ENCODE measurements at places on chromosomes 16 and 17.

- DNase-seq: no peak
These were observed 13.2 kb downstream of the DGKE start for GRCh38 chr17:56847106-56847505.

GRCh38 chr17:76085731-76086366 is 6.9 kb downstream of the ZACN start:
- no peak for DNase-seq

DNA sequence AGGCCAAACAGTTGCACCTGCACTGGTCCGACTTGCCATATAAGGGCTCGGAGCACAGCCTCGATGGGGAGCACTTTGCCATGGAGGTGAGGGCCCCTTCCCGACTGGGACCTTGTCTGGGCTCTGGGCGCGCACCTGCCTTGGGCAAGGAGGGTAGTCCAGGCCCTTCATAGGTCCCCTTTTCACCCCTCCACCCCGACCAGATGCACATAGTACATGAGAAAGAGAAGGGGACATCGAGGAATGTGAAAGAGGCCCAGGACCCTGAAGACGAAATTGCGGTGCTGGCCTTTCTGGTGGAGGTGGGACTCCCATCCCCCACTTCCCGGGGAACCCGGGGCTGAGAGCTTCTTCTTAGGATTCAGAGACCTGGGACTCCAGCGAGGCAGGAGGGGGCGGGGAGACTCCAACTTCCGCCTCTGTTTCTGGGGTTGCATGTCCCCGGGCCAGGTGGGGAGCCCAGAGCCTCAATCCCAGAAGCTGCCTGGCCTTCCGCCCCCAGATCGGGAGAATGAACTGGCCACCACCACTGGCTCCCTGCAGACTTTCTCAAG is 7.8 kb downstream of the CA4 start:
- no peak for DNase-seq

DNA sequence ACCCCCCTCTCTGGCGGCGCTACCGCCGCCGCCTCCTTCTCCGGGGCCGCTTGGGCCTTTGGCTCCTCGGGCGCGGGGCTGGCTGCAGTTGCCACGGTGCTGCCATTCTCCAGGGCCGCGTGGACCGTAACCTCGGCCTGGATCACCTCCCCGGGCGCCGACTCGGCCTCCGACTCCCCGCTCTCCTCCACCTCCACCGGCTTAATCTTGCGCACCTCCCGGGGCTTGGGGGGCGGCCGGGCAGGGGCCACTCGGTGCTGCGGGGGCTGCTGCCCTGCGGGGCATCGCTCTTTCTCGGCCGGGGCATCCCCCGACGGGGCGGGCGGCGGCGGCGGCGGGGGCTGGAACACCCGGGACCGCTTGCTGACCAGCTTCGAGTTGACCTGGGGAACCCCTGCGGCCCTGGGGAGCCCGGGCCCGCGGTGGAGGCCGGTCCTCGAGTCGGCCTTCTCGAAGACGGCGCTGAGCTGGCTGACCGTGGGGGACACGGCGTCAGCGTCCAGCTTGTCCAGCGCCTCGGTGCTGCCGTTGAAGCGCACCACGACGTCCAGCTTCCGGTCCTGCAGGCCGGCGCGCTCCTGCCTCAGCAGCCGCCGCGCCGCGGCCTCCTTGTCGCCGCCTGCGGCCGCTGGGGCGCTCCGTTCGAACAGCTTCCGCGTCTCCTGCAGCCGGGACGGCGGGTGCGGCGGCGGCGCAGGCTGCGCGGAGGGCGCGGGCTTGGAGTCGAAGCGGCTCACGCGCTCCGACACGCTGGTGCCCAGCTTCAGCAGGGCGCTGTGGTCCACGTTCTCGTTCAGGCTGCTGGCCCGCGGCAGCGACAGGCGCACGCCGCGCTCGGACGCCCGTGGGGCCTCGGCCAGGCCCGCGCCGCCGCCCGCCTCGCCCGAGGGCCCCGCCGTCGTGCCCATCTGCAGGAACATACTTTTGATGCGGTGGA is 792 bp downstream of the PPP1R9B start:
- peak; percentile 40 for DNase-seq

GRCh38 chr17:17445925-17446665 is 30.7 kb upstream of the MED9 start:
- no peak for DNase-seq

DNA sequence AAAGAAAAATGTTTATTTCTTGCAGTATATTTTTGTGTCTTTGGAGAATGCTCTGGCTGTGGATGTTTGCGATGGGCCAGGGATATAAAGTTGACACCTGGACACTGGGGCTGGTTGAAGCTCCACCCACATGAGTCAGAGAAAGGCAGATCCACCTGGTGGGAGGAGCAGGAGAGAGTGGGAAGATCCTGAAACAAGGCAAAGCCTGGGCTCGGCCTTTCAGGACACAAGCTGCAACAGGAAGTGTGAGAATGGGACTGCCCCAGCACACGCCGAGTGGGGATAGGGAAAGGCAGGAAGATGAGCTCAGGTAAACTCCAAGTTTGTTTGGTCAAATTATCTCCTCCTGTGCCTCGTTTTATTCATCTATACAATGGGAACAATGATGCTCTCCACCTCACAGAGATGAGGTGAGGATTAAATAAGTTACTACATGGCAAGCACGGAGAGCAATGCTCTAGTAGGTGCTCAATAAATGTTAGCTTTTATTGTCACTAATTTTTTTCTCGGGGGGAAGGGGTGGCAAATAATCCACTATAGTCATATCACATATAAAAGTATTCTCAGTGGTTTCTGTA is 21.4 kb upstream of the PITPNM3 start:
- DNase-seq: no peak

- DNase-seq: no peak
These were observed 29.7 kb downstream of the MGRN1 start for GRCh38 chr16:4654011-4654963.

- no peak for DNase-seq
These were observed 3.8 kb downstream of the SLC12A4 start for GRCh38 chr16:67964477-67965131.

DNA sequence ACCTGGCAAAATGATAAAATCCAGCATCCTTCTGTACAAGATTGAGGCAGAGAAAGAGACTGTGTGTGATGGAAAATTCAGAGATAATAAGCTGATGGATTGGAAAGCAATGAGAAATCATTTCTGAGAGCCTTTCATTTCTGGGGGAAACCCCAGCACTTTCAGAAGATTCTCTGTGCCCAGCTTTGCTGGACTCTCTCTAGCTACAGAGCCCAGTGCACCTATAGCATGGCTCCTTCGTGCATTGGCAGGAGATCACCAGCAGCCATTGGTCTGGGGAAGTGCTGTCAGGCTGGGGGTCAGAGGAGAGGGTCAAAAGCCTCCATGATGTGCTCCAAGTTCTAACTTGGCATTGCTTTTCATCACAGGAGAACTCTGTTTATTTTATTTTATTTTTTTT is 259.9 kb downstream of the SOX9 start:
- no peak for DNase-seq

GRCh38 chr17:6561446-6561845 is 5.1 kb upstream of the PITPNM3 start:
- no peak for DNase-seq

DNA sequence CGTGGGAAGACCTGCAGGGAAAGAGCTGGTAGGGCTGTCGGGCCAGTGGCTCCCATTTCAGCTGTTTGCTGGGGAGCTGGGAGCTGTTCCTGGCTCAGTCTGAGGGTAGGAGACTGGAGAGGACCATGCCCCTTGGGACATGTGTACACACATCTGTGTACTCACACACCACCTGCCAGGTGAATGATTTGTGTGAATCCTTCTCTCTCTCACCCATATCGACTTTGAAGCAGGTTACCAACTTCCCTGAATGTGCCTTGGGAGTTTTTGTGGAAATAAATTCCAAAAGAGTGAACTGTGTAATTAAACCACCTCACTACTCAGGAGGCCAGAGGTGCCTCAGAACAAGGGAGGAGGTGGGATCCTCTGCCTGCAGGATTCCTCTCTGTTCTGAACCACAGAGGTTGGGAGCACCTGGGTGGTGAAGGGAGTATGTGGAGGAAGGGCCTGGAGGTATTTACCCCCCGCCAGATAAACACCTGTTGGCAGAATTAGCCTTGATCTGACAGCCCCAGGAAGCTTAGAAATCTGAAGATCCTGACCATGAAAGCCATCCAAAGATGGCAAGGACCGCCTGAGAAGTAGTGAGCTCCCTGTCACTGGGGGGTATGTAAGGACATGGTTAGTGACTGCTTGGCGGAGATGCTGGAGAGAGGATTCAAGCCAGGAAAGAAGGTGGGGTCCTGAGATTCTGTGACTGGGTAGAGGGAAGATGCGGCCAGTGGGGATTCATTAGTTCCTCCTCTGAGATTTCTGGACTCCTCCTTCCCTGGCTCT is 3.3 kb downstream of the ABCC3 start:
- DNase-seq: no peak

DNA sequence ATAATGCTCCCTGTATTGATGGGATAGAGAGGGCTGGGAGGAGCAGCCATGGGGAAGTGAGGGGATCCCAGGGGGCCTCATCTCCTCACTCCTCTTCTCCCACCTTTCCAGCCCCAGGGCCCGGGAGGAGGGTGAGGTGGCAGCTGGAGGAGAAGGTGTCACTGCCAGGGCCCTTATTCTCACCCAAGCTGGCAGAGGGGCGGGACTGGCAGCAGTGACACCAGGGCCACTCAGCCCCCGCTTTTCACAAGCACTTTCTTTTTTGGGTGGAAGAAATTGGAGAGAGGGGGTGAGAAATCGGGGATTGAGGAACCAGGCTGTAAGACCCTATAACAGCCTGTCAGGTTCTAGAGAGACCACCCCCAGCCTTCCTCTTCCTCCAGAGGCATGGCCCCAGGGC is 2.4 kb upstream of the TBX21 start:
- DNase-seq: no peak

- no peak for DNase-seq
These were observed 16.4 kb downstream of the GAA start for GRCh38 chr17:80117491-80118401.

GRCh38 chr16:15593235-15593634 is 49.7 kb downstream of the MARF1 start:
- DNase-seq: no peak

- DNase-seq: no peak
These were observed 36.6 kb downstream of the MAF start for GRCh38 chr16:79563921-79564320.

DNA sequence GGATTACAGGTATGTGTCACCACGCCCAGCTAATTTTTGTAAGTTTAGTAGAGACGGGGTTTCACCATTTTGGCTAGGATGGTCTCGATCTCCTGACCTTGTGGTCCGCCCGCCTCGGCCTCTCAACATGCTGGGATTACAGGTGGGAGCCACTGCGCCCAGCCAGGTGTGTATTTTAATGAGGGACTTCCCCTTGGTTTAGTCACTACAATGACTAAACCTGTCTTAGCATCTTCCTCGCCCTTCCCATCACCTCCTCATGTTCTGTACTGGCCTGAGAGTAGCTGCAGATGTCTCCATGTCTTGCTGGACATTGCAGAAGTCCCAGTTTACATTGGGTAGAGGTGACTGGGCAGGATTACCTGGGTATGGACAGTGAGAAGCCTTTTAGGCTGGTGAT is 9.6 kb downstream of the SLC7A6 start:
- no peak for DNase-seq

GRCh38 chr16:57032931-57033330 is 43.6 kb downstream of the NLRC5 start:
- DNase-seq: no peak

GRCh38 chr17:36978810-36979564 is 30.2 kb downstream of the AATF start:
- DNase-seq: no peak

- no peak for DNase-seq
These were observed 3.2 kb upstream of the ARHGAP23 start for GRCh38 chr17:38425031-38425430.

DNA sequence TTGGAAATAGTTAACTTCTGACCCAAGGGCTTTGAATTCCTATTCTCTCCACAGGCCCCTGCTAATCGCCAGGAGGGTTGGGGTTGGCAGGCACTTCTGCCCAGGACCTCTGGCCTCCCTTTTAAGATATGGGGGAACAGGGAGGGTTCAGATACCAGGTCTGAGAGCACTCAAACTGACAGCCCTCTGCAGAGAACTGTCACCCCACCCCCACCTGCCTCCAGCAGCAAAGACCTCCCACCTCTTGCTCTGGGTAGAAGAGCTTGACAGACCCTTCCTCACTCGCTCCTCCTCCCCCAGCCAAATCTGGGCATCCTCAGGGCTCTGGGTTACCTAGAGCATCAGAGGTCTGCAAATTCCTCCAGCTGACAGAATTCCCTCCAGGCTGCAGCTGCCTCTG is 11.6 kb downstream of the CDH3 start:
- DNase-seq: no peak

GRCh38 chr16:68902003-68902968 is 59.0 kb downstream of the TANGO6 start:
- no peak for DNase-seq

GRCh38 chr16:4426021-4426684 is 485 bp downstream of the DNAJA3 start:
- DNase-seq: peak; percentile 34

DNA sequence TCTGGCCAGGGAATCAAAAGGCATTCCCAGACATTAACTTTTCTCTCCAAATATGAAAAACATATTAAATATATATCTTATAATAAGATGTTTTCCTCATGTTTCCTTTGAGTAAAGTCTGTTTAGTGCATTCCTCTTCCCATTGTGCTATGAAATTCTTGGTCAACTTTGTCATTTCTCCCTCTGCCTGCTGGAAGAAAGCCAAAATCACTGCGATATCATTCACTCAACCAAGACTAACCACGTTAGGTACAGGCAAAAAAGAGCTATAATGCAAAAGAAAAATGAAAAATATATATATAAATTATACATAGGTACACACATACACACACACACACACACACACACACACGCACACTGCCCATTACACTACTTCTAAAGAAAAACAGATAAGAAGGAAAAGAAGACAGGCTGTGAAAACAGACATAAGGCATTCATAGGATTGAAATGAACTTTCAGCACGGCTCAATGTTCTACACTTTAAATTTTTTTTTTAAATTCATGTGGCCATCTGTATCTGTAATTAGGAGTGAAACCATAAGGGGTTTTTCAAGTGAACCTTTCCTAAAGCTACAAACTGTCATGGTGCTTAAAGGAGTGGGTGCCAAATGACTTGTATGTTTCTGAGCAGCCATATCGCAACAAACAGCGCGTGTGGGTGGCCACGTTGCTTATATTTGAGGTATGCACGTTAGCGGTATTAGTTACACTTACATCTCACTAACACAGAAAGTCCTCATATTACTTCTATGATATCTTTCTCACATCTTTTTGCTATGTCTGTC is 71.6 kb upstream of the PSMD7 start:
- no peak for DNase-seq

DNA sequence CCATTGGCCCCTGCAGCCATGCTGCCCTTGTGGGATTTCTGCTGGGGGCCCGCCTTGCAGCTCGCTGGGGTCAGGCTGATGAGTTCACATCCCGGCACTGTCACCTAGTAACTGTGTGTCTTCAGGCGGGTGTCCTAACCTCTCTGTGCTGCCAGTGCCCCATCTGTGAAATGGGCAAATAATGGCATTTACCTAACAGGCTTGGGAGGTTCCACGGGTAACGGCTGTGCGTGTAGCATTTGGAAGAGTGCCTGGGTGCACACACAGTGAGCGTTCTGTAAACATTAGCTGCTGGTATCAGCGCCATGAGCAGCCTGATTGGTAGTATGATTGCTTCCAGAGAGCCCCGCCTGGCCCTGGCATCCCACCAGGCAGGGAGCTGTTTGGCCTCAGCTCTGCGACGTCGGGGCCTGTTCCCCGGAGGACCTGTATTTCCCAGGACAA is 167.3 kb upstream of the GSE1 start:
- DNase-seq: no peak

GRCh38 chr17:81440511-81441244 is 45.4 kb downstream of the BAHCC1 start:
- no peak for DNase-seq

Measured in stimulated activated CD4-positive, alpha-beta T cell treated with anti-CD3 and anti-CD28 coated beads, Interleukin-1b, Interleukin-23, amount 100 ng/mL, for 4 hours (primary cell).